ENCODE measurements at places on chromosomes 7 and 10. TPM values are rescaled to one million over a fixed set of nuclear protein-coding genes. Genes with fewer than 3 reads are reported as not detected.

The PON1 gene
- not detected for total RNA-seq

The COL1A2 gene
- total RNA-seq, result 34.4 TPM

The ZNF239 gene
- 0.17 TPM for total RNA-seq

The CYP2C19 gene
- total RNA-seq, result not detected

The PTCD1 gene
- total RNA-seq, result 4.8 TPM

The CPED1 gene
- total RNA-seq, result 2.8 TPM

The DLX5 gene
- total RNA-seq, result not detected

The GLI3 gene
- total RNA-seq, result under 0.01 TPM

The PLEKHS1 gene
- total RNA-seq, result not detected

The TMEM270 gene
- total RNA-seq, result not detected

The TIAL1 gene
- 23.6 TPM for total RNA-seq

The PRR15 gene
- total RNA-seq, result under 0.01 TPM

The OR2A7 gene
- not detected for total RNA-seq

The GPR26 gene
- not detected for total RNA-seq

The ZNF33A gene
- total RNA-seq, result 30.5 TPM

The WNT8B gene
- not detected for total RNA-seq

The NEUROG3 gene
- not detected for total RNA-seq

The GRID2IP gene
- total RNA-seq, result 0.09 TPM

The MNX1 gene
- total RNA-seq, result not detected

The CASP7 gene
- total RNA-seq, result 43.8 TPM

The CPXM2 gene
- total RNA-seq, result not detected

The PRTFDC1 gene
- 11.1 TPM for total RNA-seq

The HDAC9 gene
- 7.6 TPM for total RNA-seq

Data from dermis lymphatic vessel endothelial cell (primary cell).